NCI-H1930 (cell line): ENCODE measurements at places on chromosomes 3 and 15.

DNA sequence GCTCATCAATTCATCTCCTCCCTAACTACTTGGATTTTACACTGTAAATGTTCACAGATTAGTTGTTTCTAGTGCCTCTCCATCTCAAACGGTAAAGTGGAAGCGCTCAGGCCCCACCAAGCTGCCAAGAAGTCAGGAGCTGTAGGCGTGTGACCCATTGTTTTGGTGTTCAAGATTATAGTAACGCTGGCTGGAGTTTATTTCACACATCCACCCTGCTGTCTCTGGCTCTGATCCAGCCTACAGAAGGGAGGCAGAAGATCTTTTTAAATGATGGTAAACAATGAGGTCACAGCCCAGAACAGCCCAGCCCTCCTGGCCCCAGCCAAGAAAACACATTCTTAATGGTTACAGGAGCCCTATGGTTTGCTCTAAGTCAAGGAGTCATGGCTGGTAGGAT, 25.7 kb upstream of the GALNT15 start:
- no peak for DNase-seq

DNA sequence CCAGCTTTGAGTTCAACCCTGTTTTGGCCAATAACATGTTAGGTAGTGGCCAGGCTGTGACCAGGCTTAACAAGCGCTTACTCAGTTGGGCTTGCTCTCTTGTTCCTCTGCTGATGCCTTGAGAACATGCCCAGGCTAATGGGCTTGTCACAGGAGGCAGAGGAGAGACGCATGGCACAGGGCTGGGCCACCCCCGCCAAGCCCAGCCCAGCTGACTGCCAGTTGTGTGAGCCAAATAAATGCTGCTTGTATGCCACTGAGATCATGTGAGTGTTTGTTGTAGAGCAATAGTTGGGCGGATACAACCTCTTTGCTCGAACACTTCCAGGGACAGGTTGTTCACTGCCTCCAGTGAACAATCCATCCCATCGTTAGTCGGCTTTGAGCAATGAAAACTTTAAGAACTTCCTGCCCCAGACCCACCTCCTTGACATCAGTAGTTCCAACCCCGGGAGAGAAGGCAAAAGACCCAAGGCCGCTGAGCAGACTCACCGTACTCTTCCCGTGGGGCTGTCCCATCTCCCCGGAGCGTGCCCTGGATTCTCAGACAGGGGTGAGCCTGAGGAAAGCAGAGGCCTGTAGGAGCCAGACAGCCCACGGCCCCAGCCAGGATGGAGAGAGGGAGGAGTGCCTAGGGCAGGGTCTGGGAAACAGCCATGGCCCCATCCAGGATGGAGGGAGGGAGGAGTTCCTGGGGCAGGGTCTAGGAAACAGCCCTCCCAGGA, 4.1 kb downstream of the PLA2G4F start:
- no peak for DNase-seq

DNA sequence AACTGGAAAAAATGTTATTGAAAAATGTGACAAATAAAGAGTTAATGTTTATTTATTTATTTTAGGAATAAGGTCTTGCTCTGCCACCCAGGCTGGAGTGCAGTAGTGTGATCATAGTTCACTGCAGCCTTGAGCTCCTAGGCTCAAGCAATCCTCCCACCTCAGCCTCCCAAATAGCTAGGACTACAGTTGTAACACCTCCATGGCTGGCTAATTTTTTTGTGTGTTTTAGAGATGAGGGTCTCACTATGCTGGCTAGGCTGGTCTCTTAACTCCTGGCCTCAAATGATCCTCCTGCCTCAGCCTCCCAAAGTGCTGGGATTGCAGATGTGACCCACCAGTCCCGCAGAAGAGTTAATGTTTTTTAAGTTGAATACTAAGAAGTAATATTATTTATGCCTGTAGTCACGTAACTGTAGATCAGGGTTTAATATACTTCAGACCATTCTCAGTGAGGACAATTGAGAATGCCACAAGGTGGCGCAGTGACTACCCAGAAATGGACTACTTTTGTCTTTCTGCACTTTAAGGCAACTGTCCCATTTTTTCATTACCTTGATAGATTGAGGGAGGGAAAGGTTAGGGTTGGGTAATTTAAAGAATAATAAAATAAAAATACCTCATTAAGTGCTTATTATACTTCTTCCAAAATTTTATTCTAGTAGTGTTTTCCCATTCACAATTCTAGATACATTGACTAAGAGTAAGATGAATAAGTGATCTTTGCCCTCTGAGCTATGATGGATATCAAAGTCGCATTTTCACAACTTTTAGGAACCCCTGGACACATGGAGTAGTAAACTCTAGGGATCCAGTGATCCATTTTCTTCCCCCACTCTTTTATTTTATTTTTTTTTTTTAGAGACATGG, 6.0 kb downstream of the MUC13 start:
- peak; percentile 21 for DNase-seq

DNA sequence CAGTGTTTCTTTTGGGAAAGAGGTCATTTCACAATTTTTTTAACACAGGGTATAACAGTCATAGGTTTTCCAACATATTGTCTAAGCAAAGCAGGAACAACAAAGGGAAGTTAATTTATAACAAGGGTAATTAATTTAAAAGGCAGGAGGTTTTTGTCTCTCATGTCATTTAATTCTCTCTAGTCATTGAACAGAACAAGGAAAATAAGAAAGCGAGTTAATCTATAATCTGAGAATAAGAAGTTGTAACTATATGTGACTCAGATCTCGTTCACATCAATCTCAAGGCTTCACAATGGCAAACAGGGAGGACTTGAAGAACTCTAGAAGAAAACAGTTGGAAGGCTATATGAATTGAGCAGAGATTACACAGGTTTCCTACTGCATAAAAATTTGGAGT, 579.8 kb upstream of the CCDC54 start:
- DNase-seq = no peak

- no peak for DNase-seq
These were observed 62.5 kb downstream of the IL20RB start for GRCh38 chr3:137020315-137020714.

GRCh38 chr15:63764124-63764803, 69.5 kb downstream of the HERC1 start:
- DNase-seq = no peak

- no peak for DNase-seq
These were observed 146.6 kb downstream of the FEZF2 start for GRCh38 chr3:62226601-62227339.

- DNase-seq = no peak
These were observed 966 bp upstream of the PKM start for GRCh38 chr15:72231833-72232478.

GRCh38 chr3:129961141-129961541, 13.4 kb upstream of the TRH start:
- no peak for DNase-seq

DNA sequence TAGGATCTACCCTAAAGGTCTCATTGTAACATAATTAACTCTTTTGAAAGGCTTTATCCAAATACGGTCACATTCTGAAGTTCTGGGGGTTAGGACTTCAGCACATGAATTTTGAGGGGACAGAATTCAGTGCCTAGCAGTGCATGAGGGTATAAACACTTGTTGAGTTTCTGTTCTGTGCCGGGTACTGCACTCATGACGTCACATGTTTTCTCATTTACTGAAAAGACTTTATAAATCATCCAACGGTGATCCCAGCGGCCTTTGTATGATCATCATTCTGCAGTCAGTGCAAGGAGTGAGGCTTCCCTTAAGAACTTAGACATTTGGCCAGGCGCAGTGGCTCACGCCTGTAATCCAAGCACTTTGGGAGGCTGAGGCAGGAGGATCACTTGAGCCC, 25.1 kb downstream of the SV2B start:
- no peak for DNase-seq

- no peak for DNase-seq
These were observed 60.9 kb upstream of the TJP1 start for GRCh38 chr15:29883126-29883525.

- DNase-seq = no peak
These were observed 52.1 kb upstream of the WDR72 start for GRCh38 chr15:53811530-53811929.

DNA sequence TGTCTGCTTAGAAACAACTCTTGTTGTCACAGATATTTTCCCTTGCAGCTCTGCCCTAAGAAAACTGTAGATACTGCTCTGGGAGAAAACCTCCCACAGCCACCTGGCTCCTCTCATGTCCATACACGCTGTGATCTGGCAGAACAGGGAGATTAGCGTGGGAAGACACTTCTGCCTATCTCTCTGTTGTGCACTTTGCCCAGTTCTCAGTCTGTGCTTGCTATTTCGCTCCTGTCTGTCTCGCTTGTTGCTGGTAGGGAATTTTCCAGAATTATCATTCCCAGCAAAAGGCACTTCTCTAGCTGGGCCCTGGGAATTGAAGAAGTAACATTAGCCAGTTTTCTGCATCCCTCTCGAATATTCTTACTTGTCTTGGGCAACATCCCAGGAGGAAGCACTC, 8.1 kb upstream of the GATM start:
- DNase-seq = no peak

DNA sequence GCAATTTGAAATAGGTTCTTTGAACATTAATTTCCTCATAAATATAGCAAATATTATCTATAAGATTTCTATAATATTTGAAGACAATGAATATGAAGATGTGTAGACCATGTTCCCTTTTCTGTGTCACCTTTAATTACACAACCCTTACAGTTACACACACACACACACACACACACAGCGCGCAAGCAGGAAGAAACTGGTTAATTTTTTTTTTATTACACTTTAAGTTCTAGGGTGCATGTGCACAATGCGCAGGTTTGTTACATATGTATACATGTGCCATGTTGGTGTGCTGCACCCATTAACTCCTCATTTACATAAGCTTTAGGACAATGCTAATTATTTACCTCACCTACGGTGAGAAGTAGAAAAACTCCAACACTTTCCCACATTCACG, 122.9 kb downstream of the TPRG1 start:
- DNase-seq = no peak

GRCh38 chr3:194255252-194256039, 95.7 kb downstream of the CPN2 start:
- no peak for DNase-seq

- no peak for DNase-seq
These were observed 22.8 kb downstream of the TRPC1 start for GRCh38 chr3:142746646-142747045.

GRCh38 chr15:100596792-100597191, 5.2 kb downstream of the LINS1 start:
- no peak for DNase-seq

DNA sequence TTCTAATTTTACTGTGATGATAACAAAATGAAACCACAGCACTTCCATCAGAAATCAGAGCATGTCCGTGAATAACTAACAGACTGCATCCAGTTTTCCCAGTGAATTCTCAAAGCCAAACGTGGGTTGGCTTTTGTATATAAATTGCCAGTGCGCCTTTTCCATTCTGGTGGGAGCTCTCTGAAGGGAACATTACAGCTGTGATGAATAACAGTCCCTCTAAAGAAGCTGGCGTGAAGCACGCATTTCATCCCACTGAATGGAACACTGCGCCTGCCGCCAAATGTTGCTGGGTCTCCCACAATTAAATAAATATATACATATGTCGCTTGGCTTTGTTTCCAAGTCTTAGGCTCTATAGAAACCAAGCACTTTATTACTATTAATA, 113.0 kb upstream of the PFN2 start:
- DNase-seq = no peak

DNA sequence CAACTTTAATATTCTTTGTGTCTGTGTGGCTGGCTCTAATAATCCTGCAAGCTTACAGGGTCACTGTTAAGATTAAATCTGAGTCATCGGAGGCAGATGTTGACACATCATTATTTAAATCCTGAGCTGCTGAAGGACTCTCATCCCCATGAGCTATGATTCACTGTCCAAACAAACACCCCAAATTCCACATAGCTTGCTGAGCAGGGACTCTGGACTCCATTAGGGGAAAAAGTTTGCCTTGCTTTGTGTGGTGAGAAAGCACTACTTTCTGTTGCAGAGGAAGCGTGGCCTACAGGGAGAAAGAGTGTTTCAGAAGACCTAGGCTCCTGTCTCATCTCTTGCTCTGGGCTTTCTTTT, 213.7 kb downstream of the PDCD6IP start:
- DNase-seq = no peak

- no peak for DNase-seq
These were observed 33.5 kb downstream of the CLDN18 start for GRCh38 chr3:138043266-138044029.

DNA sequence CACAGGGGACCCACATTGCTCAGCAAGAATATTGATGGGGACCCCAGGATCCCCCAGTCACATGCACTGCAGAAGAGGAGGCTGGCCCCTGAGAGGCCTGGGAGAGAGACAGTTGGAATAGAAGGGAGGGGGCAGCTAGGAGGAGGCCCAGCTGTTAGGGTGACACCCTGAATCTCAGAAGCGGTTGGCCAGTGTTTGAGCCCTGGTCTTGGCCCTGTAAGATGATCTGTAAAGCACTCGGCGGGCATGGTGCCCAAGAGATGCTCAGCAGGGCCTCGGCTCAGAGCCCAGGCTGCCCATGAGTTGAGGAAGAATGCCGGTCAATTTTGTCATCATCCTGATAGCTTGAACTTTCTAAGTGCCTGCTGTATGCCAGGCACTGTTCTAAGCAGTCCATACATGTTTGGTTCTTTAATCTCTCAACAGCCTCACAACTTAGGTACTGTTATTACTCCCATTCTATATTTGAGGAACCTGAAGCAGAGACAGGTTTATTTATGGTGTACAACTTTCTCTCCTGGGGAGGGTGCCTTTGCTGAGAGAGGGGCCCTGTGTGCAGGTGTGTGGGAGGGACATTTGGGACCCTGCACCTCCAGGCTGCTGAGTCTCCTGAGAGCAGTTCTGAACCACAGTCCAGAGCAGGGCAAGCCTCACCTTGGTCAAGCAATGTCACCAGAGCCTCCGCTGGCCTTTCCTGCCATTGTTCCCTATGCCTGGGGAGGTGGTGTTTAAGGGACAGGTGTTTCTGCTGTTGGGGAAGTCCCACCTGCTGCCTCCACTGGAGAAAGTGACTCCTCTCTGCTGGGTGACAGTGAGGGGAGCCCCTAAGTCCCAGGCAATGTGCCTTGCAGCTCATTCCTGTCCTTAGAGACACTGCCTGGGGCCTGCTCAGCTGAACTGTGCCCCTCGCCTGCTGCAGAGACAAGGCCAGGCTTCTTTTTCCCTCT, 26.0 kb downstream of the SLC6A6 start:
- DNase-seq = no peak

DNA sequence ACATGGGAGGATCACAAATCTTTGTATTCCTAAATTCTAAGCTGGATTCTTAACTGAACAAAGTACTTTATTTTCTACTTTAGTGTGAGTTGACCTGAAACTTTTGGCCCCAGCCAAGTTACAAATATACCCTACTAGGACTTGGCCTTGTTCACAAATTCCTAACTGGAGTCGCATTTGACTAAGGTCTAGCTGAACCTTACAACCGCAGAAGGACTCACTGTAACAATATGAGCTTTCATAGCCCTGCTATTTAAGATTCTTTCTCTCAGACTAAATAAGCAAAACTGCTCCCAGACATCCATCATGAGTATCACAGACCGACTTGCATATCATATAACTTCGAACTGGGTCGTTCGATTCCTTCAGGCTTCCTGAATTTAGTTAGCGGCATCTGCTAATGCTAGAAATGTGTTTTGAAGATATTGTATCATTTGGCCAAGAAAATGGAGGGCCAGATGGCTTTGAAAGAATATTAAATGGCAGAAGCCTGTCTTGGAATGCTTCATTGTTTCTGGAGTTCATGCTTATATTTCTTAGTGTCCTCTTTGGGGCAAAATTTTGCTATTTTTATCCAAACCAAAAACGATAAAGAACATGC, 28.4 kb upstream of the ADAMTS9 start:
- no peak for DNase-seq

GRCh38 chr3:186983659-186984058, 53.3 kb downstream of the ST6GAL1 start:
- DNase-seq = no peak

- no peak for DNase-seq
These were observed 61.4 kb downstream of the TASOR start for GRCh38 chr3:56621681-56622080.
